ENCODE measurements at places on chromosomes 2 and 18.

DNA sequence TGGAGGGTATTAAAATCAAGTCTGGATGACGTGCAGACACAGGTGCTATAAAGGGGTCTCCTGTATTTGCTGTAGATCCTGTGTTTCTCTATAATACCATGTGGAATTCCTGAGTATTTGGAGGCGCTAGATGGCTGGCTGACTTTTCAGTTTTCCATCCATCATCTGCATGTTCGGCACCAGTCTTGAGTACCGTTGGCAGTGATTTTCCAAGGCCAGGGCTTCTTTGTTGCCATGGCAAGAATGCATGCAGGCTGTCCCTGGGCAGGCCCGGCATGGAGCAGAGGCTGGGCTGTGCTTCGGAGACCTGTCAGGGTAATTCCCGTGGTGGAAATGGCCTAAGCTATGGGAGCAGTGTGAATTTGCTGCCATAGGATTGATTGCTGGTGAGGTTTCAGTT lies 405.9 kb upstream of the HS6ST1 start:
- DNase-seq: no peak

DNA sequence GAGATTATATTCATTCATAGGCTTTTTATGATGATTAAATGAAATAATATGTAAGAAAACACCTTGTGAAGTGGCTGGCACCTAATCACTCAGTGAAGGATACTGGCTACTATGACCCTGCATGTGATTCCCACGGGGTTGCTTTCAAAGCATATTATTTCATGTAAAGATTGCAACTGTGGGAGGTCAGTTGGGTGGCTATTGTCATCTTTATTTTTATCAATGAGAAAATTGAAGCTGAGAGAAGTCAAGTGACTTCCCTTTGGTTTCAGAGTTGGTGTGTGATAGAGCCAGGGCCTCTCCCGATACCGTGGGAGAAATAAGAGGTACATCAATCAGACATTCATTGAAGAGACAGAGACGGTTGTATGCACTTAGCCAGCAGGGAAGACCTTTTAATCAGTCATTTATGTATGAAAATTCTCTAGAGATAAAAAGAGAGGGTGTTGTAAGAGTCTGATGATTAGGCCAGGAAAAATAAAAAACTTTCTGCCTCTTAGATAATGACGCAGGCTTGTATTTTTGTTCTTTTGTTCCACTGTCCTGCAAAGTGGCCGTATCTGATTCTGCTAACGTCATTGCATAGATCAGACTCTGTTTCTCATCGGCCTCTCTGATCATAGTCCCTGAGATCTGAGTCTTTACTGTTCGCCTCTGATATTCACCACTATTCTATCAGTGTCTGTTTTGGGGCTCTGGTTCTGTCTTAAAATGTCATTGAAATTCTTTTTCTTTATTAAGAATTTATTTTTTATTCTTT lies 50.5 kb downstream of the QPCT start:
- no peak for DNase-seq

- no peak for DNase-seq
Measured at GRCh38 chr2:100214265-100214971, 72.0 kb upstream of the AFF3 start.

- DNase-seq: no peak
Measured at GRCh38 chr18:62485684-62486083, 37.1 kb upstream of the ZCCHC2 start.

DNA sequence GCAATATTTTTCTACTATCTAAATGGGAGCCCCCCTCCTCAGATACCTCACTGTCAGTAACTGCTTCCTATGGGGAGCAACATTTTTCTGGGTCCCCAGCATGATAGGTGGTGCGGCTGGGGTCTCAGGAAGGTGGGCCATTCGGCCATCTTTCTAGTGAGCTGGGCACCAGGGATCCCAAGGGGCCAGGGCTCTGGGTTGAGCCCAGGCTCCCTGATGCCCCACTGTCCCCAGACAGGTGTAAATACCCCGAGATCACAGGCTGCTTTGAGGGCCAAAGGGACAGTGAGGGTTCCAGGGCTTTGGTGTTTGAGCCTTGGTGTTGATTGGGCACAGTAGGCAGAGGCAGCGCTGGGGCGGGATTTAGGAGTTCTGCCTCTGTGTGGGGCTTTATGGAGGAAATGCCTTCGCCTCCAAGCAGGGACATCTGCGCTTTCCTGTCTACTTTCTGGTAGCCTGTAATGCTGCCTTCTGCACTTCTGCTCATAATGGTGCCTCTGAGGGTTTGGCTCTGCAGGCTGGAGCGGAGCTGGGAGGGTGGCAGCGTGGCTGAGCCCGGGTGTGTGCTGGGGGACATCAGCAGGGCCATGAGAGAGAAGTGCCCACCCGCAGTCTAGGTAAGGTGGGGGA lies 5.3 kb downstream of the ITM2C start:
- peak; percentile 64 for DNase-seq

GRCh38 chr2:74575320-74575719 lies 20.8 kb downstream of the DOK1 start:
- DNase-seq: no peak

GRCh38 chr2:223896833-223897311 lies 48.3 kb downstream of the WDFY1 start:
- DNase-seq: no peak

DNA sequence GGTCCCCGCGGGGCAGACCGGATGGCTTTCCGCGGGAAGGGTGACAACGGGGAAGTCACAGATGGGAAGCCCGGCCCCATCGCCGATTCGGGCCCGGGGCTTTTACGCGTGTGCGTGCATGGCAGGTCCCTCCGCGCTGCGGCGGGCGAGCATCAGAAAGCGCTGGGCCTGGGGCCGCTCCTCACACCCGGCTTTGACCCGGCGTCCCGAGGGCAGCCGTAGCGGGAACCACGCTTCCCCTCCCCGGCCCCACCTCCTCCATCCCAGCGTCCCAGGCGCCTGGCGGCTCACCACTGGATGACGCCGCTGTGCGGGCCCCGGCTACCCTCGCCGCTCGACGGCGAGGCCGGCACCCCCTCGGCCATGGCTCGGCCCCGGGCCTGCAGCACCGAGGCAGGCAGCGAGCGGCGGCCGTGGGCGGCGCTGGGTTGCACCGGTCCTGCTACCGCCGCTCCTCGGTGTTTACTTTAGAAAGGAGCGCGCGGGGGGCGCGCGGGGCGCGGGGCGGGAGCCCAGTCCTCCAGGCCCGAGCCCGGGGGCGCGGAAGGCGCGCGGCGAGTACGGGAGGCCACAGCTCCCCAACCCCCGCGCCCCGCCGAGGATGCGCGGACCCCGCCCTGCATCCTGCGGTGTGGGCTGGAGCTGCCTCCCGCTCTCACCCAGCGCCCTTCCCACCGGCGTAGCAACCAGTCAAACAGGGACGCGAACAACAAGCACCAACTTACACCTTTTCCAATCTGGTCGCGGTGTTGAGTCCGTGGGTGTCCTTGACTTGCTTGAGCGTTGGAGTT lies 806 bp downstream of the RFX8 start:
- peak; percentile 73 for DNase-seq

DNA sequence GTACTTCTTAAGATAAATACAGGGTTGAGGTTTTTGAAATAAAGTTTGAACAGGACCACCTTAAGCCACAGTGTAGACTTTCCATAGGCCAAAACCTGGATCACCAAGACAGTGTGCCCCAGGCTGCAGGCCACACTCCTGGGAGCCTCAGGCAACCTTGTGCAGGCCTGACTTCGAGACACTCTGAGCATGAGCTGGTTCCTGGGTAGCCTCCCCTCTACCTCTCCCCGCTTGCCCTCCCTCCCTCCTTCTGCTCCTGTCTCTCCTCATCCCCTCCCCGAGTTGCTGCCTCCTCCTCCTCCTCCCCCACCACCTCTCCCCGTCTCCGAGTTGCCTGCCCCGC lies 10.6 kb upstream of the PROC start:
- DNase-seq: no peak

DNA sequence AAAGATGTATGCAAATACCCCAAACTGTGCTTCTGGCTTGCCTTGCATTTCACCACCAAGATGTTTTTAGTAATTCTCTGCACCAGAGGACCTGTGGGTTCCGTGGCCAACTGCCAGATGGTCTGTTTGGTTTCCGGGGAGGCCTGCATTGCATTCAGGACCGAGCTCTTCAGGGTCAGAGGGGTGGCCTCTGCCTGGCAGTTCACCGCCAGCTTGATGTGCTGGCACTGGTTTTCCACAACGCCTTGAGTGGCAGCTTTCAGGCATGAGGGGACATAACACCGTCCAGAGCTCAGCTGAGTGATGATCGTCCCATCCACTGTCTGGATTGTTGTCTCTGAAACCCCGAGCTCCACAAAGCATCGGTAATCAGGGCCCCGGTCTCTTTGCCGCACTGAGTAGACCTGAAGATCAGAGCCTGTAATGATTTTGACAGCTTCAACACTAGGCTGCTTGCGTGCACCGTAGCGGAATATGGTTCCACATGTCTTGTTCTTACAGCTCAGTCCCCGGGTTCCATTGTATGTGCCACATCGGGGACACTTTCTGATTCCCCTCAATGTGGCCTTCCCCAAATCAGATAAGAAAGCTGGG lies 9.4 kb downstream of the C2orf42 start:
- DNase-seq: no peak

- DNase-seq: no peak
Measured at GRCh38 chr2:47293976-47294375, 109.0 kb upstream of the MSH2 start.

DNA sequence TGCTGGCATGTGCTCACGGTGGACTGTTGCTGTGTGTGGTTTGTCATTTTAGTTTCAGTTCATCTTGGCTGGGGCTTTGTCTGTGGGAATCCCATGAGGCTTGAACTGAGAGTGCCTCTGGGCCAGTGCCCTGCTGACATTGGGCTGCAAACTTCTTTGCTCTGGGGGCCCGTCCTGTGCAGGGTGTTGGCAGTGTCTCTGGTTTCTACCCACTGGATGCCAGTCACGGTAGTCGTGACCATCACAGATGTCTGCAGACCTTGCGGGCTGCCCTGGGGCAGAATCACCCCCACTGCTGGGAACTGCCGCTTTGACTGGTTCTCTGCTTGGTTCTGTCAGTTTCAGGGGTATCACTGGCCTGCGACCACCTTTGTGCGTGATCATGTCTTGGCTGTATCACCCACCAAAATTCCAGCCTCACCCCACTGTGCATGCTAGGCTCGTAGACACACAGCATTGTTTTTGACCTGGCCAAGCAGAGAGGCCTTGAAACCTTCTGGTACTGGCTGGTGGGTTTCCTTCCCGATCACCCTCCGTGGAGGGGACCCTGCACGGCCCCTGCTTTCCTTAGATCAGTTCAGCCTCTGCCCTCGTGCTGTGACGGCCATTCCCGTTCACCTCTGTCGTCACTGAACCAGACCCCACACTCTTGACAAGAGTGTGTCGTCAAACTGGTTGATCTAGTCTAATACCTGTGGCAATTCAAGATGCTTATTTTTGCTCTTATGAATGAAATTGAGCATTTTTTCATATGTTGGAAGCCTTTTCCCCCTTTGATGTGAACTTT lies 57.6 kb downstream of the KCNG2 start:
- peak; percentile 40 for DNase-seq

DNA sequence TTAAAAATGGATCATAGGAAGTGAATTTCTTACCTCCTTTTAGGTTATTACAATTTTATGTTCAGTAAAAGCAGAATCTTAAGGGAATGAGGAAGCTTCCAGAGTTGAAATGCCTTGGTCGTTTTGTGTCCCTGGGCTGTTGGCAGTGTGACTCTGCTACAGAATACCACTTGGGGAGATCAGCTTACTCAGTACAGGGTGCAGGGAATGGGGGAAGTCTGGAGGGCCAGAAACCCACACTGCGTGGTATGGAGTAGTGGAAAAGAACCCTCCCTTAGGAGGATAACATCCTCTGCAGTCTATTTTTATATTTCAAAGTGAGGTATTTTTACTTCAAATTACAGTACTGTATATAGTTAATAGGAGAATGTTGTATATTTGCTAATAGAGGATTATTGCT lies 51.1 kb downstream of the R3HDM1 start:
- DNase-seq: no peak

DNA sequence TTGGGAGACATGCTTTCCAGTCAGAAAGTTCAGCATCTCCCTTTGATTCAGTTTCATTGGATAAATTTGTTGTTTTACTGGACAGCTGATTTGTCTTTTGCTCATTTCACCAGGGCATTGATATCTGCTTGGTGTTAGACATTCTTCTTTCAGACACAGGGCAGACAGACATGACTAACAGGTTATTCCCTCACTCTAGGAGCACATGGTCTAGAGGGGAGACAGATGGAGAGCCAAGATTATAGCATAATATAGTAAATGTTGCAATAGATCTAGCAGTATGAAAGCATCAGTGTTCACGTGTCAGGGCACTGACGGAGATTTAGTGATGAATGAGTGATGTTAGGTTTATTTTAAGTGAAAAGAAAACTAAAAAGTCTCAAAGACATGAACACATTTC lies 187.0 kb upstream of the CYRIA start:
- DNase-seq: no peak

DNA sequence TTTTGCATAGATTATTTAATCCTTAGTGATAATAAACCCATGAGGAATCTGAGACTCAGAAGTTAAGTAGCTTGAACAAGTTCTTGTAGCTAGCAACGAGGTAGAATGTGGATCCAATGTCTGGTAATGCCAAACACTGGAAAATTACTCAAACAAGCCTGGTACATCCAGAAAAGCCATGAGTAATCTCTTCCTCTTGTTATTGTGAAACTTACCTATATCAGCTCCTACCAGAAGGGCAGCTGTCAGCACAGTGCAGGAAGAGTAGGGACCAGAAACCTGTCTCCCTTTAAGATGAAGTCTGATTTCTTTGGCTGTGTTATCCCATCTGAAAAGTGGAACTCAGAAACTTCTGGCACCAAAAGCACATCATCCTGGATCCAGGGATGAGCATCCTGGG lies 7.7 kb upstream of the SERPINB8 start:
- no peak for DNase-seq

- DNase-seq: no peak
Measured at GRCh38 chr2:6218926-6219325, 526.7 kb downstream of the SOX11 start.

GRCh38 chr2:208255557-208256106 lies 761 bp upstream of the IDH1 start:
- no peak for DNase-seq

DNA sequence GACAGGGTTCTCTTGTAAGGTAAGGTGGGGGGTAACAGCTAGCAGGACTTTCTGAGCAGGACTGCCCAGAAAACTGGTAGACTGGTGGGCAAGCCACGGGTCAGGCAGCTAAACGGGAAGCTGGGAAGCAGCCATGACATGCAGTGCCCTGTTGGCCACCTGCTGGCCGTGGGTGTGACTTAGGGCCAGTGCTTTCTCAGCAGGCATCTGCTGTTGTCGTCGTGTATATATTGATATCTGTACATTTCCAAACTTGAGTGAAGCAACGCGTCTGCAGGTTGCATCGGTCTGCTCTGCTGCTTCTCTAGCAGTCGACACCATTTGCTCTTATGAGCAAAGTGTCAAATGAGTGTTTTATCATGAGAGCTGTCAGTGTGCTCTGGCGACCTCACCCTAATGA lies 31.0 kb downstream of the COA5 start:
- no peak for DNase-seq

DNA sequence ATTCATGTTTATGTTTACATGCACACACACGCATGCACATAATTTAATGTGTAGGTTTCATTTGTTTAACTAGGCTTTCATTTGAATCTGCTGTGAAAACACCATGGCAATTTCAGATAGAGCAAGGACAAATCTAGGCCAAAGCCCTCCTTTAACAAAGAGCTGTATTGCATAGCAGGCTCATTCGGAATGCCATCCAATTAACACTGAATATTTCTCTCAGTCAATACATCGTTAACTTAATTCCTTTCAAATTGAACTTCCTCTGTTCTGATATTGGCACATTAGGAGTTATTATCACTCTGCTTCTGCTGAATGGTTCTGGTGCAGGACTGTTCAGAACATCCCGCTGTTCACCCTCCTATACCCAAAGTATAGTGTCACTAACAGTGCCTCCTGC lies 435.1 kb upstream of the CDH20 start:
- DNase-seq: no peak

GRCh38 chr2:188450732-188451483 lies 159.2 kb downstream of the GULP1 start:
- DNase-seq: no peak
